Stimulated activated CD4-positive, alpha-beta T cell treated with anti-CD3 and anti-CD28 coated beads, Interleukin-4, amount 100 ng/mL, for 4 hours (primary cell): ENCODE measurements at places on chromosomes 3 and 15.

- no peak for DNase-seq
Measured at GRCh38 chr15:66078196-66078928, 175.2 kb downstream of the MEGF11 start.

DNA sequence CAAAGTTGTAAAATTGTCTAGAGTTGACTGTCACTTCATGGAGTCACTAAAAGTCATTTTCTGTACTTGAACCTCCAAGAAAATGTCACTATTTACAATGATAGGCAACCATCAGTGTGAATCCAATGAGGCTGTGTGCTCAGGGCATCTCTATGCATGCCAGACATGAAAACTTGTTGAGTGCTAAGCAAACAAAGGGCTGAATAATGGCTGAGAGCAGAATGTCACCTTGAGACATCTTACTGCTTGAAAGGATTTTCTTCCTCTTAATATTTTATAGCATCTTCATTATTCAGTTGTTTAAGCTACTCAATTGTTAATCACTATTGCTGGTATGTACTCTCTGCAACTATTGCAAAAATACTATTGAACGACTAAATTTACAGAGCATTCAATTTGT lies 184.7 kb downstream of the PLCH1 start:
- no peak for DNase-seq

DNA sequence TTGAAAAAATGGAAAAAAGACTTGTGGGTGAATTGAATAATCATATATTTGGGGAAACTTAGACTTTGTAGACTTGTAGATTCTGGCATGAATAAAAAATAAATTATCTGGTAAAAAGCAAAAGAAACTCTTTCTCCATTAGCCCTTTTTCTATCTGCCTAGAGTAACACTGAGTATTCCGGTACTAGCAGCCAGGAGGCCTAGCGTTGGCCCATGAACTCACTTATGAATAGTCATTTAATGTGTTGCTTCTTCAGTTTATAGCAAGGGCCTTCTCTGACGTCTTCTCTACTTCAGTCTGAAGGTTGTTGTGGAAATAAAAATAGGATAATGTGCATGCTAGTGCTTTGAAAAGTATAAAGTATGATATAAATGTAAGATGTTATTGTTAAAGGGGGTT lies 851.2 kb upstream of the NR2F2 start:
- no peak for DNase-seq

DNA sequence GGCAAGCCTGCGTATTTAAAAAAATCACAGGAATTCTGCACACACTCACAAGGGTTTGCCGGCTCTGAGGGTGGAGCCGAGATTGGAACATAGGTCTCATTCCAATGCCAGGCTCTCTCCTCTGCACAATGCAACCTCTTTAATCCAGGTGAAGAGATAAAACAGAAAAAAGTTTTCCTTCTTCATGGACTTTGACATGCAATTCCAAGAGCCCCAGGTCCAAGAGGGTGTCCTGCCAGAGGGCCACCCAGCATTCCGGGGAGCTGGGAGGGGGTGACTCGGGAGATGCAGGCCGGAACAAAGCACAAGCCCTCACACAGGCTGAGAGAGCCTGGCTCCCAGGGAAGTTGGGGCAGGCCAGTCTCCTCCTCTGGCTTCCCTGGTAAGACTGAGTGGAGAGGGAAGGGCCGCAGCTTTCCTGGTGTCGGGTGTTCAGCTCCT lies 6.7 kb upstream of the SLC12A8 start:
- no peak for DNase-seq

- DNase-seq, result no peak
Measured at GRCh38 chr3:57855943-57856342, 99.8 kb downstream of the SLMAP start.

DNA sequence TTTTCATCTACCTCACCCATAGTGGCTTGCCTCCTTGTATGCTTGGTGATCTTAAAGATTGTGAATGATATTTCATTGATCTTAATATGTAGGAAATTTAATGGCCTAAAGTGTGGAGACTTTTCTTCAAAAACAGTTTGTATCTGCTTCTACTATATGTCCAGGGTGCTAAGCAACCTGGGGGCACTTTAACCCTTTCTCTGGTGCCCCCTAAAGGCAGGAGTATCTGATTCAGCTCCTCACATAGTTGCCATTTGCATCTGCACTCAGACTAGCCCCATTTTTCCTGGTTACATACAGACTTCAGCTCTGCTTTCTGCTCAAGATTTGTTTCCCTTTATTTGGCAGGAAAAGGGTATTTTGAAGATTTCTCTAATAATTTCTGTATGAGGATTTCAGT lies 5.2 kb upstream of the PFN2 start:
- DNase-seq, result no peak

GRCh38 chr15:27865323-27865922 lies 233.7 kb downstream of the OCA2 start:
- DNase-seq, result no peak

GRCh38 chr3:65883613-65884012 lies 155.1 kb downstream of the MAGI1 start:
- DNase-seq, result no peak

- DNase-seq, result no peak
Measured at GRCh38 chr3:61776390-61776789, 215.0 kb downstream of the PTPRG start.

GRCh38 chr15:91611561-91612323 lies 241.8 kb upstream of the SLCO3A1 start:
- no peak for DNase-seq

DNA sequence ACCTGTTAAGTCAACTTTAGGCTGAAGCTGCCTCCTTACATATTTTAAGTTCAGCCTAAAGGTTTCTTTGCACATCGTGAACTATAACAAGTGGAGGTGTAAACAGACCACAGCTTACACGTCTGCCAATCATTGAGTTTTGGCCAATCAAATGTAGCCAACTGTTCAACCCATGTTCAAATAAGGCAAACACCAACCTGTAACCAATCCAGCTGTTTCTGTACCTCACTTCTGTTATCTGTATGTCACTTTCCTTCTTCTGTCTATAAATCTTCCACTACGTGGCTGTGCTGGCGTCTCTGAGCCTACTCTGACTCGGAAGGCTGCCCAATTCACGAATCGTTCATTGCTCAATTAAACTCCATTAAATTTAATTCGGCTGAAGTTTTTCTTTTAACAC lies 356.0 kb downstream of the TBC1D5 start:
- no peak for DNase-seq
